ENCODE measurements at places on chromosomes 2 and 18.

DNA sequence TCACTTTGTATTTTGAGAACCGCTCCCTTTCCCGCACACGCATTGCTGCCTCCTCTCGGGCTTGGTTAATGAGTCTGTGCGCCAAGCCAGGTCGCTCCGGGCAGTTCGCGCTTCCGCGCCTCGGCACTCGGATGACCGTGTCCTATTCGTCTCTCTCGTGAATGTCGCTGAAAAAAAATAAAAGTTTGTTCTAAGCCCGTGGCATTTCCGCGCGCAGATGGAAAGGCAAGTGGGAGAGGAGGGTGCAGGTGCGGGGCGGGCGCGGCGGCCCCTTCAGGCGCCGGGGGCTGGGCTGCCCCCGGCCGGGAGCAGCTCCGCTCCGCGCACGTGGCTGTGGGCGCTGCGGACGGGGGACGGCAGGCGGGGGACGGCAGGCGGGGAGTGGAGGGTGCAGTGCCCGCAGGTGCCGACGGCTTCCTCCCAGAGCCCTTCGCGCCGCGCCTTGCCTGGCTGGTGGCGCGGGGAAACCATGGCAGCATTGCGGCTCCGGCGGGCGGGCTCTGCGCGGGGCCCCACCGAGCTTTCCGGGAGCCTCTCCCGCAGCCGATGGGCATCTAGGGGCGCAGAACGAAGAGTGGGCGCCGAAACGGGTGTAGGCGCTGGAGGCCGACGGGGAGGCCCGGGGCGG is 159.6 kb upstream of the SIX2 start:
- DNase-seq: no peak

DNA sequence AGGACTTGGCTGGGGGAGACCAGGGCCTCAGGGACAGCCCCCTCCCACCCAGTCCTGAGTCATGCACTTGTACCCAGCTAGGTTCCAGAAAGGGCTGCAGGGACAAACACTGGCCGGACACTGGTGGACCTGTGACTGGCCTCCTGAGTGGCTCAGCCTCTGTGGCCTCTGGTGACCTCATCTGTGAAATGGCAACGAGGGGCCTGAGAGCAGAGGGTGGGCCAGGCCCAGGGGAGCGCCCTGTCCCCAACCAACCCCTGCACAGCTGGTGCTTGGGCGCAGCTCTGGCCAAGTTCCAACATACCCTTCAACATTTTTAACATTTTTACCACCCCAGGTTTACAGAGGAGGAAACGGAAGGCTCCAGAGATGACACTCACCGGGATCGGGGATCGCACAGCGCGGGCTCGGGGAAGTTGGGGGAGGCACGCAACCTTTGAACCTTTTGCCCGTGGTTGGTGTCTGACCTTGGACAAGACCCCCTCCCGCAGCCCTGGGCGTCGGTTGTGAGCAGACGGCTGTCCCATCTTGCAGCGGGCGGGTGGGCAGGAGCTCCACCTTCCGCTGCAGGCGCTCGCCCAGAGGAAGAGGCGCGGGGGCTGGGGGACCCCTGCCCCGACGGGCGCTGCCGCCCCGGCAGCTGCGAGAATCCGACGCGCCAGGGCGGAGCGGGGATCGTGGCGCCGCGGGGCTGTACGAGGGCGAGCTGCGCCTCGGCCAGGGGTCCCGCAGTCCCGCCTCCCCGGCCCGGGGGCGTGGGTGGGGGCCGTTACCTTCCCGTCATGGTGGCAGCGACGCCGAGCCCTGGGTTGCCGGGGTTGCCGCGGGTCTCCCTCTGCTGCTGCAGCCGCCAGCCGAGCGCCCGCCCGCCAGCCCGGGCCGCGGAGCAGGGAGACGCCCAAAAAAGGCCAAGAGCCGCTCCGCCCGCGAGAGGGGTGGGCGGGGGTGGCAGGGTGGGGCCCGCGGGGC is 805 bp downstream of the LIMS2 start:
- DNase-seq: no peak

- no peak for DNase-seq
Measured at GRCh38 chr2:119155633-119156032, 2.9 kb downstream of the C1QL2 start.

GRCh38 chr2:138029276-138029675 is 65.0 kb downstream of the HNMT start:
- DNase-seq: no peak

DNA sequence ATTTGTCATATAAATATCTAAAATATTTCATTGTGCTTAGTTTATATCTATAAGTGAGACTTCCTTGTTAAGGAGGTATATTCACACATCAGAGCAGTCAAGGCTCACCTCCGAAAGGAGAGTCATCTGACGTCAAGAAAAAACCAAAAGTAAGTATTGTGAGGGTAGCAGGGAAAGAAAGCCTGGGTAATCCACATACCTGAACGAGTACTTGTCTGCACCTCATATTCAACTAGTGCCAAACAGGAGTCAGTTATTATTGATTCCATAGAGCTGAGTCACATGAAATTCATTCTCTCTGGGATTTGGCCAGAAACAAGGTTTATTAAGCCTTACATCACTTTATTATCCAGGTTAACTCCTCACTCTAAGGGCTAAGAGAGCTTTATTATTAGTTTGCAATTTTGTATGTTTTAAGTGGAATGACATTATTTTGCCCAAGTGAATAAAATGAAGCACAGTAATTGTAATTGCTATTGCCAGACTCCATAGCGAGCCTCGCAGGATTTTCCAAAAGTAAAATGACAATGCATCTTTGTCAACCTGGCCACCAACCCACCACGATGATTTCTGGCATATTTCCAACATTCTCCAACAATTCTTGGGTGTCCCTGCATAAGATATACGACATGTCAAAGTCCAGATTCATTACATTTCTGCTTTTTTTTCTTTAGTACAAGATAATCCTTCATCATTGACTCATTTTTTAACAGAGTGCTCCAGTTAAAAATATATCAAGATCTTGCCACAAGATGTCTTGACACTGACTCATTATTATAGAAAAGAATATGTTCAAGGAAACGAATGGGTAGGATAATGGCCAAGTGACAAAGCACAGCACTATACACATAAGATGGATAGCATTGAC is 1210.4 kb upstream of the ACVR2A start:
- no peak for DNase-seq

GRCh38 chr2:138321458-138321857 is 180.1 kb upstream of the SPOPL start:
- no peak for DNase-seq

DNA sequence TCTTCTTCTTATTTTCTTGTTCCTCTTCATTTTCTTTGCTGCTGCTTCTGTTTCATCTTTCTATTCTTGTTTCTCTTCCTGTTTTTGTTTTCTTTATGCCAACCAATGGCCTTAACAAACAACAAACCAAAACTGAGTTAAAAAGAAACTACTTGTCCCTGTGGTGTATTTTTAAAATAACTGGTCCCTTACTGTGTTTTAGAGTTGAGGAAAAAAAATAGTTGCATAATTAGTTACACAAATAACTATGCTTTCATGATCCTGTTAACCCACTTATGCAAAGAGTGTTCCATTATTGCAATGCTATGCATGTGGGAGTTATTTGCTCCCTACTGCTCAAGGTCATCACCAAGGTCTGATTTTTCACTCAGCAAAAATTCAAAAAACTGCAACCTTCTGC is 39.5 kb upstream of the IMP4 start:
- DNase-seq: no peak

- no peak for DNase-seq
Measured at GRCh38 chr2:73980566-73980965, 4.1 kb upstream of the TET3 start.

All from CMK (cell line).